NCI-H524 (cell line): ENCODE measurements at places on chromosomes 16 and 17.

DNA sequence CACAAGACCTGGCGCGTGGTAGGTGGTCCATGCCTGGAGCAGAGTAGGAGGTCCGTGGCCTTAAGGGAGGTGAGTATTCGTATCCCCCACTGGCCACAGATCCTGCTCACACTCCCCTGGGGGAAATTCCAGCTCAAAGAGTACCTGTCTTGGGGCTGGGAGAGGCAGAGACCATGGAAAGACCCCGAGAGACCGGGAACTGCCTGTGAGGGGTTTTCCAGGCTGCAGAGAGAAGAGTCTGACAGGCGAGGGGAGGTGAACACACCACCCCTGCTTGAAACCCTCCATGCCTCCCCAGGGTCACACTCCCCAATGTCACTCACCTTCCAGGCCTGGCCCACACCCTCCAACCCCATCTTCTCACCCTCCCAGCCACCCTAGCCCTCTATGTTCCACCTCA is 12.6 kb upstream of the SNN start:
- no peak for DNase-seq

DNA sequence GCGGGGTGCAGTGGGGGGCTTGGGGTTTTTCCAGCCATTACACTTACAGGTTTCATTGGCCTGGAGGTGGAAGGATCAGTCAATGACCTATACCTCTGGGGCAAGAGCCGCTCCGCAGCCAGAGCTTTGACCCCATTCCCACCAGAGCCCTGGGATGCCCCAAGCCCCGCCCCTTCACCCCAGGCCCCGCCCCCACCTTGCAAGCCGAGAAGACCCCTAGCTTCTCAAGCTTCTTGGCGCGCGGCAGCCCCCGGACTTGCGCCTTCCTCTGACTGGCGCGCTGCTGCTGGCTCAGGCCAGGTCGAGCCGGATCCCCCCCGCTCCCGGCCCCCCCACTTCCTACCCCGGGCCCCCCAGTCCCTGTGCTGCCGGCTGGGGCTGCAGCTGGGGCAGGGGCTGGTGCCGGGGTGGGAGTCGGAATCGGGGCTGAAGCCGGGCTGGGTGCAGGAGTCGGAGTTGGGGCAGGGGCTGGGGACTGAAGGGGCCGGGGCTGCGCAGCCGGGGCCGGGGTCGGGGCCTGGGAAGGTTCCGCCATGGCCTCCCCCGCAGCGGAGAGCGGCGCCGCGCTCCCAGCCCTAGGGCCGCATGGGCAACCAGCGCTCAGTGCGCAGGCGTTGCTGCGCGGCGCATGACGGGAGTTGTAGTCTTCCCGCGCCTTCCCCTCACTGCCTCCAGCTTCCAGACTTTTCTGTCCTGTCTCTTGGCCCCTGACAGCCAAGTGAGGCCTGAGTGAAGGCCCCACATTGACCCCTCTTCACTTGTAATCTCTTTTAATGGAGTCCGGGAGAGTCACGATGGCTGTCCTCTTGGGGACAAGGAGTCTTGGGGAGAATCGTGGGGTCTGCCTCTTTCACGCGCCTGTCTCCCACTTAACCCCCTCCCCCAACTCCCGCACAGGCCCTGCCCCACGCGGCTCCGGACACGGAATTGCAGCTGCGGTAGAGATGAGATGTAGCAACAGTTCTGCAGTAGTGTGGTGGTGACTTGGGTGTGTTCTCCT is at the start of gene KAT2A:
Gene KAT2A, minus strand, starts transcription at position 598 of the 1,000 bp plus-strand sequence. Its CDS starts 63 bp downstream, at position 535.
- DNase-seq, result peak; percentile 85

GRCh38 chr17:64574646-64575045 is 67.9 kb downstream of the CEP95 start:
- DNase-seq, result no peak

DNA sequence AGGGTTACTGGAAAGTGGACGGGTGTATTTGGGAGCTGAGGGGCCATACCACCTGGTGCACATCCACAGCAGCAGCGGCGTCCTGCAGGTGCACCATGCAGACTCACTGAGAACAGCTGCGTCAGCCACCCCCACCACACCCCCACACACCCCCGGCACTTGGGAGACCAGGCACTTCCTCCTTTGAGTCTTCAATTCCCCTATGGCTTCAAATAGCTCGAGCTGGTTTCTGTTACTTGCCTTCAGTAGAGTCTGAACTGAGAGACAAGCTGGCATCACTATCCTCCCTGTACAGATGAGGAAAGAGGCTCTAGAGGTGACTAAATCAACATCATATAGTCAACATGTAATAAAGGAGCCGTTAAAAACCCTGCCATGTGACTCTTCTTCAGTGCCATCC is 15.4 kb downstream of the CUEDC1 start:
- no peak for DNase-seq

GRCh38 chr16:31505483-31505882 is 2.7 kb downstream of the RUSF1 start:
- no peak for DNase-seq

- no peak for DNase-seq
Observed at GRCh38 chr16:16025214-16025968, 76.0 kb downstream of the ABCC1 start.

DNA sequence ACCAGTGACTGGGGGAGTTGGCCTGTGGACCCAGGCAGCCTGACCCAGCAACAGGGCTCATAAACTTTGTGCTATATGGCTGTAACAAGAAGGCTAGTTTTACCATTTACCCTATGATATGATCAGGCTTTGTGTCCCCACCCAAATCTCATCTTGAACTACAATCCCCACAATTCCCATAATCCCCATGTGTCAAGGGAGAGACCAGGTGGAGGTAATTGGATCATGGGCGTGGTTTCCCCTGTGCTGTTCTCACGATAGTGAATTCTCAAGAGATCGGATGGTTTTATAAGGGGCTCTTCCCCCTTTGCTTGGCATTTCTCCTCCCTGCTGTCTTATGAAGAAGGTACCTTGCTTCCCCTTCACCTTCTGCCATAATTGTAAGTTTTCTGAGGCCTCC is 111.2 kb upstream of the NLRP1 start:
- DNase-seq, result no peak

DNA sequence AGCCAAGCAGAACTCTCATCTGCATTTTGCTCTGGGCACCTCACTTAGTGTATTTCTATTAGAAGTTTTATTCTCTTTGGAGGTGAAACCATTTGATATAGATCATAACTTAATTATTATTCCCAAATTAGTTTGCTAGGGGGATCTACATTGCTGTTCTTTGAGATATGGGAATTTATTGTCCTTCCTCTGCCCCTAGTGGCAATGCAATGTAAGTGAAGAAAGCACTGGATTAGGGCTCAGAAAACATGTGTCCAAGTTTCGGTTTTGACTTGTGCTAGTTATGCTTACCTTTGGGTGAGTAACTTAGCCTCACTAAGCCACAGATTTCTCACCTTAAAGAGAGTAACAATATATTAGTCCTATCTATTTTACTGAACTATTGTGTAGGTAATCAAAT is 2.9 kb downstream of the KRT39 start:
- peak; percentile 2 for DNase-seq

GRCh38 chr17:43757171-43757660 is 1.4 kb downstream of the SOST start:
- no peak for DNase-seq

DNA sequence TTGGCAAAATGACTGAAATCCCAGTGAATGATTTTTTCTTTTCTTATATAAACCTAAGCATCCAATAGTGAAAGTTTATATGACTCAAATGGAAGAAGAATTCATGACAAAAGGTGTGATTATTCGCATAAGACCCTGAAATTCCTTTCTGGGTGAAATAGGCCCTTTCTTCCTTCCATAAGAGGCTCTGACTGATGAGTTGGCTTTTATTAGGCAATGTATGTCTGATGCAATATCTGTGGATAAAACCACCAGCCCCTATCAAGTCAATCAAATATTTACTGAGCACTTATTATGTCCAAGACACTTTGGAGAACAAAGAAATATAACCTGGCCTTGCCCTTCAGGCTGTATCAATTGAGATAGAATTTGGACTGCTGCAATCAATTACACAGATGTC is 316.6 kb downstream of the CDH13 start:
- DNase-seq, result no peak

GRCh38 chr17:17232303-17232621 is 4.7 kb downstream of the FLCN start:
- no peak for DNase-seq

DNA sequence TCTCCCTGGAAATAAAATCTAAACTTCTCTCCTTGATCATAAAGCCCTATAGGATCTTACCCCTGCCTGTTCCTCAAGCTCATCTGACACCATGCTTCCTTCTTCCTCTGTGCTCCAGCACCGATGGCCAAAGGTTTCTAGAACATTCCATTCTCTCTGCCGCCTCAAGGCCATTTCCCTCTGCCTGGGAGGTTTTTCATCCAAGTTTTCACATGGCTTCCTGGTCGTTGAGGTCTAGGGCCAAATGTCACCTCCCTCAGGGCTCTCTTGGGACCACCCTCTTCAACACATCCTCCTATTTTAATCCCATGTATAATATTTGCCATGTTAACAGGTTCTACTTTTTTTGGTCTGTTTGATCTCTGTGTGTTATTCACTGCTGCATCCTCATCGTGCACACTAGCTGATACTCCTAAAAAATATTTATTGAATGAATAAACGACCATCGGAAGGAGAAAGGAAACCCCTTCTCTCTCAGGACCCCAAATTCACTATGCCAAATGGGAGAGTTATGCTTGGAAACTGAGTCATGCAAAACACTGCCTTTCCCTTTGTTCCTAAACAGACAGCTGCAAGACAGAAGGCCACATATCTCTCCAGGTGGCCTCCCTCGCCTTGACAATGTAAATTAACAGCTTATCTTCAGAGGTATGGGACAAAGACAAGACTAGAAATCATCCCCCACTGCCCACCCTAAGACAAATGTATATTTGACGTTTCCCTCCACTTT is 78.5 kb downstream of the XYLT1 start:
- no peak for DNase-seq

DNA sequence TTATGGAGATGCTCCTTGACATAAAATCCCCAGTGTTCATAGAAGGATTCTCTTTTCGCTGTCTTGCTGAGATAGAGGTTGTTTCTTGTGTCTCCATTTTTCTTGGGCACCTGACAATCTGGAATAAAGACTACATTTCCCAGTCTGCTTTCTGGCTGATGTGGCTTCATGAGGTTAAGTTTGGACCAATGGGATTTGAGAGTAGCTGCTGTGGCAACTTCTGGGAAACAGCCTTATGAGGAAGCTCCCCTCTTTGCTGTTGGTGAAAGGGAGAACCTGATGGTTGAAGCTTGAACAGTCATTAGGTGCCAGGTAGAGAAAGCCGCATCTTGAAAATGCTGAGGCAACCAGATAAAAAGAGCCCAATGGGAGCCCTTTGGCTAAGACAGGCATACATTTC is 24.4 kb downstream of the HS3ST4 start:
- DNase-seq, result no peak

- no peak for DNase-seq
Observed at GRCh38 chr17:39666601-39667261, 1.5 kb upstream of the PNMT start.

- DNase-seq, result no peak
Observed at GRCh38 chr17:58231641-58232040, 6.7 kb upstream of the LPO start.

DNA sequence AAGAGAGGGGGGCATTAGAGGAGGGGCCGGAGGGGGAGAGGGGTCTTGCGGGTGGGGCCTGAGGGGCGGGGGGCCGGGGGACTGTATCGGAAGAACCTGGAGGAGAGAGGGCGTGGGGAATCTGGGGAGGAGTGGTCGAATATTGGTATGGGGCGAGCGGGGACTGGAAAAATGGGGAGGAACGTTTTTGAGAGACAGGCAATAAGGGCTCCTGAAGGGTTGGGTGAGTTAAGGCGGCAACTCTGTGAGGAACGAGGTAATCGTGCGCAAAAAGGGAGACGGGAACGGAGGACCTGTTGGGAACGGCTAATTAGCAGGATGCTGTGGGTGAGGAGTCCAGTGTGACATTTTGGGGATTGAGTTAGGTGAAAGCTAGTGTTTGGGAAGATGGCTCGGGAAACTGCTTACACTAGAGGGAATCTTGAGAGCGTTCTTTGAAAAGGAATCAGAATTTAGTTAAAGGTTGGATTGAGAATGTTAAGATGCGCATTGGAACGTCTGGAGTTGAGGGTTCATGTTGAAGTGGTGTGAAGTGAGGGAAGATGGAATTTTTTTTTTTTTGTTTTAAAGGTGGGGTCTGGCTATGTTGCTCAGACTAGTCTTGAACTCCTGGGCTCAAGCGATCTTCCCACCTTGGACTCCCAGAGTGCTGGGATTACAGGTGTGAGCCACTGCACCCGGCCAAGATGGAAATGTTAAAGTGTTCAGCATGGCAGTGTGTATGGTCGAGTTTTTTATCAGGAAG is 662 bp downstream of the WIPF2 start:
- peak; percentile 81 for DNase-seq

DNA sequence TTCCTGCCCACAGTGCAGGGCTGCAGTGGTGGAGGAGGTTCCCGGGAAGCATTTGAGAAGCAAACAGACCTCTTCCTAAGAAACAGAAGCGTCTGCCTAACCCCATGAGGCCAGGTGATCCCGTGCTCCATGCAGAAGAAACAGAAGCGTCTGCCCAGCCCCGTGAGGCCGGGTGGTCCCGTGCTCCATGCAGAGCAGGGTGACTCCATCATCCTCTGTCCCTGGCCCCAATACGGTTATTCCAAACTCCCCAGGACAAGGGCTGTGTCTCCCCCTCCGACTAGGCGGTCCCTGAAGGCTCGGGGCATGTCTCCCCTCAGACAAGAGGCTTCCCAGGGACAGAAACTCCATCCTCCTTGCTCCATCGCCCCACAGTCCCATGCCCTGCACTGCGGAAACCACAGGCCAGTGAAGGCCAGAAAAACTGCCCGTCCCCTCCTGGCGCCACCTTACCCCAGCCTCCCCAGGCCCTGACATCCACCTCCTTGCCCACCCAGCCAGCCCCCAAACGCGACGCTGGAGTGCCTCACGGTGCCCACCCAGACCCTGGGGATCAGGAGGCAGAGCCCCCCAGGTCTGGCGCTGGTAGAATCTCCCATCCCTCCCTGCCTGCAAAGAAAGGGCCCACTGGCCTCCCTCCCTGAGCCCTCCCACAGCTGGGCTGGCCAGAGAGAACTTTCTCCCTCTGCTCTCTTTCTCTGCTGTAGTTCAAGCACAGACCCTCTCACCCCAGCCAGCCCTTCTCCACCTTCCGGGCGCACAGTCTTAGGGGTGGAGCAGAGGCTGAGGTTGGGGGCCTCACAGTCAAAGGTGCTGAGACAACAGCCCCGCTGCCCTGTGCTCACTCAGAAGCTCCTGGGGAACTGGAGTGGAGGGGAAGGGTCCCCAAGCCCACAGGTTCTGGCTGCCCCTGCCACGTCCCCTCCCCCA is 30.6 kb upstream of the KRT17 start:
- no peak for DNase-seq
